Caki2 (cell line): ENCODE measurements at places on chromosomes 16 and 17. TPM values are rescaled to one million over a fixed set of nuclear protein-coding genes. Genes with fewer than 3 reads are reported as not detected.

PRR35 gene
- total RNA-seq, result not detected in 2 replicates

GRAPL gene
- total RNA-seq, result not detected in 2 replicates

IRX6 gene
- 0.10 TPM in 1 of 2 replicates, not detected in the other for total RNA-seq

HIGD1B gene
- not detected in 2 replicates for total RNA-seq

CCR7 gene
- total RNA-seq, result not detected in 2 replicates

KRT36 gene
- total RNA-seq, result not detected in 2 replicates

EMP2 gene
- 4.2 and 8.9 TPM in 2 replicates for total RNA-seq

WFIKKN1 gene
- total RNA-seq, result 0.07 TPM in 1 of 2 replicates, not detected in the other

TMEM238L gene
- not detected in 2 replicates for total RNA-seq

TMIGD1 gene
- not detected in 2 replicates for total RNA-seq

CEP295NL gene
- total RNA-seq, result 0.35 TPM in 1 of 2 replicates, not detected in the other

CD300E gene
- not detected in 2 replicates for total RNA-seq
